Left ventricle myocardium superior (tissue), 1 donor: ENCODE measurements at places on chromosomes 16 and 17. TPM values are rescaled to one million over a fixed set of nuclear protein-coding genes. Genes with fewer than 3 reads are reported as not detected.

- DNase-seq = no peak
Measured at GRCh38 chr16:88778541-88779065, 6.4 kb downstream of the PIEZO1 start.

TBC1D3K gene
- not detected for total RNA-seq

- no peak for DNase-seq
Measured at GRCh38 chr16:22681554-22682291, 132.2 kb upstream of the HS3ST2 start.

DNA sequence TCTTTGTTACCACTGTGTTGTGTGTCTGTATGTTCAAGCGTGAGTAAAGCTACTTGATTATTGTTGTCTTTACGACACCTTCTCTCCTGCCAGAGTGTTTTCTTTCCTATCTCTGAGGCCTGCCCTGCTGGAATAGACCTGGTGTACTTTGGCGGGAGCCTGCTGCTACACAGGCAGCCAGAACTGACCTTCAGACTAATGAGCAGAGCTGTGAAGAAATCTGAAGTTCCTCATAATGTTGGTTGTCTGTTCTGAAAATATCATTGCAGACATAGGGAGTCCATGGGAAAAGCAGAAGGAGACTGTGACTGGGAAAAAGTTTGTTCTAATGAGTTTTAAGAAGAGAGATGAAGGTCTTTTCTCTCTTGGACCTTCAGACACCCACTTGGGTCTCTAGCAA lies 9.8 kb downstream of the RHOT1 start:
- DNase-seq = peak; percentile 43

GRCh38 chr16:27123795-27124409 lies 57.2 kb downstream of the C16orf82 start:
- no peak for DNase-seq

CDK10 gene
- total RNA-seq = 23.6 TPM

DNA sequence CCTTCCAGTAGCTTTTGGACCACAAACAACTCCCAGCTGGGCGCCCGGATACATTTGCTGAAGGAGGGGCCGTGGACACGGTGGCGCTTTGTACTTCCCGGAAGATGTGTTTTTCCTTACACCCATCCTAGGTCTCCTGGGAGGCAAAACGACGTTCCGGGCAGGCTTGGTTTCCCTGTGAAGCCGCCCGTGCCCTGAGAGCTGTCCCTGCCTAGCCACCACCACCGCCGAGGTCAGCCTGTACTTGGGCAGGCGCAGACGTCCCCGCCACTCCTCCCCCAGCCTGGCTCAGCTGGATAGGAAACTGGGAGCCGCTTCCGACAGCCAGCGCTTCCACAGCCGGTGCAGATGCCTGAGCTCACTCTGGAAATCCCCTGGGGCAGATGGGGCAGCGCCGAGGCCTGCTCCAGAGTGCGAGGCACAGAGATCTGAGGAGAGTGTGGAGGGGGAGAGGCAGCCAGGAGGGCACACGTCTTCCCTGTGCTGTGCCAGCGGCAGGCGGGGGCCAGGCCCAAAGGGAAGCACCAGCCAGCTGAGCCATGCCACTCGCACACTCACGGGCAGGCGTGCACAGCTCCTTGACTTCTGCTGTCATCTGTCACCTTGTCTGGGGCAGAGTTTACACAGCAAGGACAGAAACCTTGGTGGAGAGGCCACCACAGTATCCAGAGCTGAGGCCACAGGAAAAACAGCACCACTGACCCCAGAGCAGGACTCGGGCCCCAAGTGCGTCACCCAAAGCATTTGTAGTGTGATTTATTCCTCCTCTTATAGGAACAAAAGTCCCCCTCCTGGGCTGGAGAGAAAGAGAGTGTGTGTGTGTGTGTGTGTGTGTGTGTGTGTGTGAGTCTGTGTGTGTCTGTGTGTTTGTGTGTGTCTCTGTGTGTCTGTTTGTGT lies 3.0 kb downstream of the RHBDF2 start:
- DNase-seq = peak; percentile 90

GRCh38 chr16:70578035-70578434 lies 54.4 kb downstream of the SF3B3 start:
- no peak for DNase-seq

DNA sequence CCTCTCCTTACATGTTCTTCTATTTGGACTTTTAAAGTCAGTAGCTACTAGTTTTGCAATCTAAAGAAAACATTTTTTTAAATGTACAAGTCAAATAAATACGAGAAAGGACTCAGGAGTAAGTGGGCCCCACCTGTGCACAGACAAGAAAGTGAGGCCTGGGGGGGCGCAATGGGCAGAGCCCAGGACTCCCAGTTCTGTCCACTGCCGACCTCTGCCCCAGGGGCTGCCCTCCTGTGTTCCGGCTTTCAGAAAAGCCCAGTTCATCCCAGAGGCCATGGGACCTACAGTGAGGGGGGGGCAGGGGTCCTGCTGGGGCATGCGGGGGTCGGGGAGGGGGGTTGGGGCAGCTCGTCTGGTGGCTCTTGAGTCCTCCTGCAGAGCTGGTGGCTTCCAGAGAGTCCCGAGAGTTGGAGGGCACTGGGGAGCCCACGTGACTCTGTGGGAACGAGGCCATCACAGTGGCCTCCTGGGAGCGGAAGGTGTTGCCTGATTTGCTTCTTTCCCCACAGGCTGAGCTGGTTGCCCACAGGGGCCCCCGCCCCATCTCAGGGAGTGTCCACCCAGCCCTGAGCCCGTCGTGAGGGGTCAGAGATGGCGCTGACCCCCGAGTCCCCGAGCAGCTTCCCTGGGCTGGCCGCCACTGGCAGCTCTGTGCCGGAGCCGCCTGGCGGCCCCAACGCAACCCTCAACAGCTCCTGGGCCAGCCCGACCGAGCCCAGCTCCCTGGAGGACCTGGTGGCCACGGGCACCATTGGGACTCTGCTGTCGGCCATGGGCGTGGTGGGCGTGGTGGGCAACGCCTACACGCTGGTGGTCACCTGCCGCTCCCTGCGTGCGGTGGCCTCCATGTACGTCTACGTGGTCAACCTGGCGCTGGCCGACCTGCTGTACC lies 2.4 kb downstream of the UTS2R start:
- no peak for DNase-seq

GRCh38 chr17:732902-733720 lies 715 bp downstream of the TLCD3A start:
- DNase-seq = peak; percentile 54

DNA sequence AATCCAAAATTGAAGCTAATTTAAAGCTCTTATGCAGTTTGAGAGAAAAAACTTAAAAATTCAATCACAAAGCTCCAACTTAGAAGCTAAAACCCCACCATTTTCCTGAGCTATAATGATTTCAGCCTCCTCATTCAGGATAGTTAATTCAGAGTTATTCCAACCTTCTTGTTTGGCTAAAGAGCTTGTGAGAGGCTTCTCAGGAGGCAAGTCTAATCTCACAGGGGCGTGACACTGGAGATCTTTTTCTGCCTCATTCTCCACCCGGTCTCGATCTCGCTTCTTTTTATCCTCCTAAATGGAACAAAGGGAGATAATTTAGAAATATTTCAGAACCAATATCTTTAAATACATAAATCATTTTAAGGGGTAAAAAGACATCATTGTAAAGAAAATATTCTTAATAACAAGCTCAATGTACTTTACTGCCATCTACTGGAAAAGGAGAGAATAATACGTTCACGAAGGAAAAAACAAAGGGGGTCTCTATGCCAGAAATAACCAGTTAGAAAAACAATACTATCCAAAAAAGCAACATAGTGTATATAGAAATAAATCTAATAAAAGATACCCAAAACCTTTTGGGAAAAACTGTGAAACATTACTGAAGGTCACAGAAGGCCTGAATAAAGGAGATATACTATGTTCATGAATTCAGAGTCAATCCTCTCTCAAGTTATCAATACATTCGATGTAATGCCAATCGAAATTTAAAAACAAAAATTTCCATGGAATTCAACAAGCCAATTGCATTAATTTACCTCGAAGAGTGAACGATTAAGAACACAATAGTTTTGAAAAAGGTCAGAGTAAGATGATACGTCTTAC lies 13.9 kb downstream of the BRD7 start:
- DNase-seq = no peak

- no peak for DNase-seq
Measured at GRCh38 chr16:70490261-70490660, 33.1 kb downstream of the COG4 start.

GRCh38 chr16:2040787-2041522 lies 6.7 kb downstream of the NTHL1 start:
- peak; percentile 62 for DNase-seq

CCL11 gene
- 5.4 TPM for total RNA-seq

MATCAP1 gene
- total RNA-seq = 12.4 TPM
